Nucleus accumbens (tissue), 56 donors: ENCODE measurements at places on chromosomes 13 and 19.
A peak's percentile ranks its signal among the peaks of the same experiment; 100 is the strongest.

- no peak for DNase-seq
Observed at GRCh38 chr19:52648336-52649016, 10.3 kb upstream of the ZNF83 start.

DNA sequence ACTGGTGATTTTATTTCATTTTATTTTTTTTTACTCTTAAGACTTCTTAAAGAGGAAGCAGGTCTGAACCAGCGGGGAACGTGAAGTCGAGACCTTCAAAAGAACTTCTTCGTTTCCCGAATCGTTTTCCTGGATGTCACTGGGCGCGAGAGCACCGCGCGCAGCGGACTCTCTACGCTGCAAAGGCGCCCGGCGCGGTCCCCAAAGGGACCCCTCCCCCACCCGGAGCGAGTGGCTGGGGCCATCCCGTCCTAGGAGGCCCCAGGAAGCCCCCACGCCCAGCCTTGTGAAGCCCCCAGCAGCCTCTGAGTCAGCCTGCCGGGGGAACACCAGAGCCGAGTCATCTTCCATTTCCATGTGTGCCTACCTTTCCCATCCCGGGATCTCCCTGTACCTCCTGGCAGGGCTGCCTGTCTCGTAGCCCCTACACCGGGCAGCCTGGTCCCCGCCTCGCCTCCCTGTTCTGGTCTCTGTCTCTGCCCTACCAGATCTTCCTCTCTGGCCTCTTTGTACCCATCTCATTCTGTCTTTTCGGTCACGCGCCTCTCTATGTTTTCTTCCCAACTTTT is 608 bp downstream of the CD70 start:
- DNase-seq: no peak

GRCh38 chr13:43785650-43786471 is 911 bp downstream of the ENOX1 start:
- DNase-seq: peak; percentile 77

GRCh38 chr13:39259371-39260140 is 221.3 kb downstream of the NHLRC3 start:
- no peak for DNase-seq
